CD4-positive, alpha-beta T cell treated with Interferon alpha-2 for 1 hour (primary cell): ENCODE measurements at places on chromosomes 1 and 21.

- DNase-seq = no peak
Measured at GRCh38 chr1:23555270-23555985, 3.9 kb downstream of the ID3 start.

- DNase-seq = no peak
Measured at GRCh38 chr1:160836981-160837557, 25.6 kb downstream of the CD244 start.

- DNase-seq = no peak
Measured at GRCh38 chr21:31099122-31099521, 60.8 kb upstream of the KRTAP19-8 start.

GRCh38 chr1:110524311-110525248 lies 5.6 kb upstream of the KCNA10 start:
- DNase-seq = peak; percentile 55
